ENCODE measurements at places on chromosomes 2 and 18.

DNA sequence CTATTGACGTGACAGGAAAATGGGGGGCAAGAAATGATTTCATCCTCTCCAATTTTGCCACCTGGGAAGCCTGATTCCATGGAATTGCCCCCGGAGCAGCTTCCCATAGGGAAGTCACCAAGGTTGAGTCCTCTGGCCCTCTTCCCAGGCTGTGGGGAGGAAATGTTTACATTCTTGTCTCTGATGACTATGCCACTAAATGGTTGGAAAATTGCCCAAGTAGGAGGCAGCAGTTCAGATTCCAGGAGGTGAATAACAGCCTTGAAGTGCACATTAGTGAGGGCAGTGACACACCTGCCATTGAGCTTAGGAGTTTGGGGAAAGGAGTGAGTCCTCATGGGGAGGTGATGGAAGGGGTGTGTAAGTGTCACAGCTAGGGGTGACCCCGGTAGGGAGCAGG is 449.2 kb upstream of the DCC start:
- H3K36me3 ChIP-seq: no peaks in the 10 kb centered on the region
- H3K4me3 ChIP-seq: no peak overlapping the region
- H3K27me3 ChIP-seq: no peaks in the 10 kb centered on the region
- no peak for DNase-seq
- H3K27ac ChIP-seq: no peak overlapping the region
- no peaks in the 10 kb centered on the region for H3K4me1 ChIP-seq

DNA sequence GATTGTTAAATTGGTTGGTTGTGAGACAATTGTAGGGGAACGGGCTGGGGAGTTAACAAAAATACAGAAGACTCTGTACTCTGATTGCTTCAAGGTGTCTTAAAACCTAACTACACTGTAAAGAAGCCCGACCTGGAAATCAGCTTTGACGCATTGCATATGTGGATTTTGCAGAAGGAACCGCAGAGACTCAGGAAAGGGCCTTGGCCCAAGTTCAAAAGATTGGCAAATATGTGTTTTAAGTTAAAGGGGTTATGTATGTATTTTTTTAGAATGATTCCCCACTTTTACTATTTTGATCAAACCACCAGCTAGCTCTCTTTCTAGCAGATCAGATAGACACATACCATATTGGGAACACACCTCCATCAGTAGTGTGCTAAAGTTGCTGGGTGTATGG is 18.0 kb upstream of the EDAR start:
- no peaks in the 10 kb centered on the region for H3K4me1 ChIP-seq
- no peaks in the 10 kb centered on the region for H3K27me3 ChIP-seq
- H3K36me3 ChIP-seq: no peaks in the 10 kb centered on the region
- no peak for DNase-seq

- H3K4me3 ChIP-seq: no peak overlapping the region
- no peak for DNase-seq
- H3K27me3 ChIP-seq: peaks cover 4% of the 10 kb centered on the region
- no peak overlapping the region for H3K27ac ChIP-seq
These were observed 107.2 kb upstream of the CDH2 start for GRCh38 chr18:28284132-28284531.

GRCh38 chr18:22936515-22936914 is 3.4 kb downstream of the RBBP8 start:
- no peaks in the 10 kb centered on the region for H3K4me1 ChIP-seq
- no peak overlapping the region for H3K4me3 ChIP-seq
- no peak overlapping the region for H3K27ac ChIP-seq
- DNase-seq: no peak

DNA sequence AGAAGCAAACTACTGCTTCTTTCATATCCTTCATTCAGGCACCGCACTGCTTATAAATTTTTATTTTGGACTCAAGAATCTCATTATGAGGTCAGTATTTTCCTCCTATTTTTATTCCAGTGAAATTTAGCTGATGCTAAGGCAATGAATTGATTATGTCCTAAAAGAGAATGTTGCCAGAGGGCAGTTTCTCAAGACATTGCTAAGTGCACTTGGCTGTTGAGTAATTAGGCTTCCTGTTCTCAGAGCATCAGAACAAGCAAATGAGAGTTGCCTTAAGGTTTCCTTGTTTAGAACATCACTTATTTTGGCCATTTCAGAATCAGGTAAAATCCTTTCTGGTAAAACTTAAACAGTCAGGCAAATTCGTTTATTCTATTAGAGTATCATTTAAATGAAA is 548.6 kb upstream of the ZEB2 start:
- DNase-seq: no peak
- no peaks in the 10 kb centered on the region for H3K4me1 ChIP-seq
- H3K27me3 ChIP-seq: no peaks in the 10 kb centered on the region
- no peak overlapping the region for H3K27ac ChIP-seq

- H3K4me1 ChIP-seq: no peaks in the 10 kb centered on the region
- no peaks in the 10 kb centered on the region for H3K27me3 ChIP-seq
- no peak overlapping the region for H3K27ac ChIP-seq
- DNase-seq: no peak
These were observed 245.3 kb downstream of the CELF4 start for GRCh38 chr18:37320317-37320716.

DNA sequence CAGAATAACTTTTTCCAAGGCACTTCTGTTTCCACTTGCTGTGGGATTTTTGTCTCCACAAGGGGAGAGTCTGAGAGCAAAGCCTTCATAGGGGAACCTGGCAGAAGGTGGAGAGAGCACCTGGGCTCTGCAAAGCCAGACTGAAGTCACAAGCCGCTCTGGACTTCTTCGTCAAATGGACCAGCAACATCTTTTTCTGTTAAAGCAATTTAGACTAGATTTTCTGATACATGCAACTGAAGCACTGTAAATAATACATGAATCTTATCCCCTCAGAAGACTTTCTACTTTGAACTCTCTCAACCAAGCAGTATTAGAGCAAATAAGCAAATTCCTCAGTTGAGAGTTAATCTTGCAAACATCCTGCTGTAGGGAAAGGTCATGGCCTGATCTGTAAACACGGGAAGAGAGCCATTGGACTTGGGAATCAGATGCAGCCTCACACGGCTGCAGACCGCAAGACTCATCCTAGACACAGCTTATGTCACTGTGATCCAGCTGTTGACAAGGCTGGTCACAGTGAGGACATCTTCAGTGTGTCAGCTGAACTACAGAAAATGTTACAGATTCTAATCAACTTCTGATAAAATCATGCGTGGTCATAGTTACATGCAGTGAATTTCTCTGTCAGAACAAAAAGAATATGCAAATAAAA is 3.2 kb downstream of the SH3YL1 start:
- H3K27me3 ChIP-seq: no peaks in the 10 kb centered on the region
- no peak overlapping the region for H3K4me3 ChIP-seq
- H3K4me1 ChIP-seq: no peaks in the 10 kb centered on the region
- H3K27ac ChIP-seq: no peak overlapping the region

DNA sequence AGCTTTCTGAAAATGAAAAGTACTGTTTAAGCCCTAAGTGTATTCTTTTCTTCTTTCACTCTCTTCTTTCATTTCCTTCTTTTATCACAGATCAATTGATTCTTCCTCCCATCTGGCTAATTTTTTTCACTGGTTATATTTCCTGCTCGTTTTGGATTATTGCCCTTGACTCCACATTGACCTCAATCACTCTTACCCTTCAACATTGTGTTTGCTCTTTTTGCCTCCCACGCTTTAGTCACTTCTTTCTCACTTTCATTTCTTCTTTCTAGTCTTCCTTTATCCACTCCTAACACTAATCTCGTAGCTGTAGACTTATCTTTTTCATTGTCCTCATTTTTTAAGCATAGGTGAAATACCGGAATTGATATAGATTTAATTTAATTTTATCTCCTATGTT is 320.3 kb upstream of the VRK2 start:
- no peaks in the 10 kb centered on the region for H3K4me1 ChIP-seq
- H3K4me3 ChIP-seq: no peak overlapping the region
- no peaks in the 10 kb centered on the region for H3K36me3 ChIP-seq
- H3K27ac ChIP-seq: no peak overlapping the region

- H3K36me3 ChIP-seq: no peaks in the 10 kb centered on the region
- H3K27ac ChIP-seq: no peak overlapping the region
- no peak overlapping the region for H3K4me3 ChIP-seq
These were observed 415.9 kb downstream of the SLC4A3 start for GRCh38 chr2:220043155-220043989.

GRCh38 chr2:1591461-1591770 is 152.9 kb downstream of the PXDN start:
- peak overlapping the region; percentile 62 for H3K4me3 ChIP-seq
- no peak overlapping the region for H3K27ac ChIP-seq
- DNase-seq: peak; percentile 33
- no peaks in the 10 kb centered on the region for H3K27me3 ChIP-seq

Data from H9 (cell line).